ENCODE measurements at places on chromosomes 2 and 18.

DNA sequence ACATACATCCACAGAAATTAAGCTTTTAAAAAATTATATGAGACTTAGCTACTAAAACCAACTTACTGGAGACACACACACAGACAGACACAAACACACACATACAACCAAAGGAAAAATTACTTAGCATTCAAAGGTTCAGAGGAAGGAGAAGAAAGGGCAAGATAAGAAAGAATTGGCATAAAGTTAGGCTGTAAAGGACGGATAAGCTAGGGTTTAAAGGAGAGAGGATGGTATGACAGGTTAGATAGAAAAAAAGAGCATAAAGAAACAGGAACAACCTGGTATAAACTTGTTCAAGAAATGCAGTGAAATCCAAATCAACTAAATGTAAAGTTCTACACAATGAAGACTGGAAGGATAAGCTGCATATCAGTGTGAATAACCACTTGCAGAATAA, 73.4 kb downstream of the SLC66A3 start:
- DNase-seq, result no peak

GRCh38 chr2:176392249-176392648, 123.0 kb downstream of the MTX2 start:
- no peak for DNase-seq

DNA sequence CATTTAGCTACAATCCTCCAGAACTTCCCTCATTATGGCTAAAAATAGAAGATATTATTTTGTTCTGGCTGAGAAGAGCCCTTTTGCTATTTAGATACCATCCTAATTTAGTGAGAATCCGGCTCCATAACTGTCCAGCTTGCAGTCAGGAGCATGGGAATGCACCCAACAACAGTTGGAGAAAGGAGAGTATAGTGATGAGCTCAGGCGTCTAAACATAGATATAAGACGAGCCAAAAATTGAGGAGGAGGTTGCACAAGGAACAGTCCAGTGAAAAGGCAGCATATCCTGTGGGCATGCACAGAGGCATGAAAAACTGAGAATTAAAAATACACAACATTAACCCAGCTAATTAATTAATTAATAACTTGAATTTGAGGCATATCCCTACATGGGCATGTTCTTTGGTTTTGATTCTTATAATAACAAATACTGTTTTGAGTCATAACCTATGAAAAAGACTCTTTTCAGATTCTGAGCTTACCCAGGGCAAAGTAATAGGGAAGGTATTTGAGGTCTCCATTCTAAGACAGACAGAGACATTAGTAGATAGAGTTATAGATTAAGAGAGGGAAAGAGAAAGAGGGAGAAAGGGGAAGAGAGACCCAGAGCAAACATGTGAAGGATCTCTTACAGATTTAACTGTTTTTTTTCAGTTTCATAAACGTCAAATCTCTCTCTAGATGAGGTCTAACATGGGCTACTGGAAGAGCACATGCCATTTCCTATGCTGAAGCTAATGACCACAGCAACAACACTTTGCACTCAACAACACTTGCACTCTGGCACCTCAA, 311.2 kb downstream of the OSR1 start:
- DNase-seq, result no peak

- DNase-seq, result no peak
These were observed 138.1 kb downstream of the SEPTIN10 start for GRCh38 chr2:109475531-109476210.

DNA sequence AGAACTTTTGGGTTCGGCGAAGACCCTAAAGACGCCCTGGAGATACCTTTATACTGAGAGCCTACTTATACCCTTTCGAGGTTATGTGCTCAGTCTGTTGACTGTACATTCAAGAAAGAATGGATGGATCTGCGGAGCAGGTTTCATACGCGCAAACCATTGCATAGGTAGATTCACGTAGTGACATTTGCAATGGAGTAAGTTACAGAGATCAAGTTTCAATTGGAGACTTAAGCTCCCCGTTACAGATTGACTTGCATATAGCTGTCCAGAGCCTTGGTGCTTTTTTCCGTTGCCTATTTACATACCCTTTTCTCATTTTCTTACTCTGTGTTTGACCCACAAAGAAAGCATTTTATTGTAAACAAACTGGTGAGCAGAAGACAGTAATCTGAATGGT, 923 bp downstream of the PSMD1 start:
- peak; percentile 21 for DNase-seq

DNA sequence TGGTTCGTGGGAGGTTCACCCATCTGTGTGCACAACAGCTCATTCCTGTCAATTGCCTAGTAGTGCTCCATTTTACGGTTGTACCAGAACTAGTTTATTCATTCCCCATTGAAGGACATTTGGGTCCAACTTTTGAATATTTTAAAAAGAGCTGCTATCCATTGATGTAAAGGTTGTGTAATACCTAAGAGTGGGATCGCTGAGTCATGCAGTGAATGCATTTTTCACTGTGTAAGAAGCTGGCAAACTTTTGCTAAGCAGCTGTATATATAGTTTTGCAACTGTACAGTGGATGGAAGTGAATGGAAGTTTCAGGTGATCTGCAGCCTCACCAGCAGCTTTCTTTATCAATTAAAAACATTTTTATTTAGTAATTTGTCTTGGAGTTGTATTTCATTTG, 104.5 kb downstream of the DCDC2C start:
- no peak for DNase-seq

DNA sequence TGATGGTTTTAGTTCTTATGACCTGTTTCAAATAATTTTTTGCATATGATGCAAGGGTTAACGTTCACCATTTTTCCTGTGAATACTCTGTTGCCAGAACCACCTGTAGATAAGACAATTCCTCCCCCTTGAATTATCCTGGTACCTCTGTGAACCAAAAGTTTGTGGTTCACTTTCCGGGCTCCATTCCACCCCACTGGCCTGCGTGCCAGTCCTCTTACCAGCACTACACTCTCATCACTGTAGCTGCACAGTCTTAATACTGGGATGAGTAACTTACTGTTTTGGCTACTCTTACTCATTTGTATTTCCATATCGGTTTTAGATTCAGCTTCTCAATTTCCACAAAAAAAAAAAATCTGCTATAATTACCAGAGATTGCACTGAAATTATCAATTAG, 34.4 kb downstream of the AFG3L2 start:
- no peak for DNase-seq

DNA sequence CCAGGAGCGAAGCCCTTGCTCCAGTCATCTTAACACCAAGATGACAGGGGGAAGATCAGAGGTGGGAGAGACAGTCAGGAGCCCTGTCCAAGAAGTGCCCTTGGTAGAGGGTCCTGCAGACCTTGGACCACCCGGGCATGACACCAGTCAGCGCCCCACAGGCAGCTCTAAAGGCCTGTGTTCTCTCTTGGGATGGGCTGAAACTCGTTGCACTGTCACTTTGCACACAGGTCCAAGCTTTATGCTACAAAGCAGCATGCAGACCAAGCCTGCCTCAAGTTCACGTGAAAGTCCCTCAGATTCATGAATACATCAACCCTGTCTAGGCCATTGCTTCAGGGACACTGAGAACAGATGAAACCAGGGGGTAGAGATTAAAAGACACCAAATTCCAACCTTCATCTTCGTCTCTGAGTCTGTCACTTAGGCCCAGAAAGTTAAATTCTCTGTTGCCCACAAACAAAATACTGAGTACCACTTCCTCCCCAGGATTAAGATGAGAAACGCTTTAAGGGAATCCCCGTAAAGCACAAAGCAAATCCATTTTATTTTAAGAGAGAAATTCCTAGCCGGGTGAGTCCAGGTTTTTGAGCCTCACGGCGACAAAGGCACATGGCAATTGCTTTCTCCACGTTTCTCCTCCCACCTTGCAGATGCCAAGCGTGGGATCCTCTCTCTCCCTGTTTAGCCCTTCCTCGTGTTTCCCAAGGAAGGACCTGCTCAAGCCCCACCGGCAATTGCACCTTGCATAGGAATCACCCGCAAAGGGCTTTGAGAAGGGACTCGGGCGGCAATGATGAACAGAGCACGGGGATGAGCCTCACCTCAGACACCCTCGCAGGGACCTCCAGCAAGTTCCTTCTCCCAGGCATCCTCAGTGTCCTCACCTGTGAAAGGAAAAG, 75.0 kb upstream of the ID2 start:
- no peak for DNase-seq

- no peak for DNase-seq
These were observed 4.0 kb upstream of the COL3A1 start for GRCh38 chr2:188970211-188970610.
